ENCODE measurements at places on chromosomes 6 and 20. TPM values are rescaled to one million over a fixed set of nuclear protein-coding genes. Genes with fewer than 3 reads are reported as not detected.

DNA sequence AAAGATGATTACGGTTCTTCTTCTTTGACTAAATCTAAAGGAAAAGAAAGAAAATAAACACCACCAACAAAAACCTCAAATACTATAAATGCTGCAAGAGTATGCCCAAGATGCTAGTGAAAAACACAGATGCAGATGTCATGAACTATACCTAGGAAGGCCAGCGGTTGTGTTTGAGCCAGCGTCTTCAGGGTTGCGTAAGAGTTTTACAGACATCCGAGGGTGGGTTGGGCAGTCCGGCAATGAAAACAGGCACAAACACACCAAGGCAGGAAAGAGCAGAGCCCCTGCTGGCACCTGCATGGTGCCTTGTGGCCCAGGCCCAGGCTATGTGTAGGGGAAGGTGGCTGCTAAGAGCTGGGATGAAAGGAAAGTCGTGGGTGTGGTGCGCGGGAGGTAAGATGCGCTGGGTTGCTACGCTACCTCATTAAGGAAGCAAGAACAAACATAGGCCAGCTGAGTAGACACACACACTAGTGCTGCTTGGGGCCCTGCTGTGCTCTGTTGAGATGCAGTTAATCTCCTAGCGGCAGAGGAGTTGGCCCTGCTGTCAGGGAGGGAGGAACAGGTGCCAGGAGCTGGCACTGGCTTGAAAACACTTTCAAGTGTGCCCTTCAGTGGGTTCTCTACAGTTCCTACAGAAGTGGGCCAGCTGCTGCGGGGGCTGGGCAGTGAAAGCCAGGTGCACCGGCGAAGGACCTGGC, 170.2 kb upstream of the PLN start:
- H3K4me1 ChIP-seq = no peaks in the 10 kb centered on the region
- no peaks in the 10 kb centered on the region for H3K36me3 ChIP-seq
- no peak overlapping the region for H3K27ac ChIP-seq
- no peaks in the 10 kb centered on the region for H3K27me3 ChIP-seq

DNA sequence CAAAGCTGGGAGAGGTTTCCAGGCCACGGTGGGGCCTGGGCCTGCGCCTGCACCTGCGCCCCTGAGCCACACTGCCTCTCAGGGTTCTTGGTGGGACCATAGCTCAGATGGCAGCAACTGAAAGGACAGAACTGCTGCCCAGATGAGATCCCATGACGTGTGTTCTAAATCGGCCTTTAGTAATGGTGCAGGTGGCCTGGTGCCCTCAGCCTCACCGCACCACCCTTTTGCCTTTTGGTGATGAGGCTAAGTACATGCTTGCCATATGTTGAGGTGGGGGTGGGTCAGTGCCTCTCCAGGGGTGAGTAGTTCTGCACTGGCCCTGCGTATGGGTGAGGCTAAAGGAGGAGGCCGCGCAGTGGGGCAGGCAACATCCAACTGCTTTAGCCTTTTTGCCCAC, 7.4 kb downstream of the PSMG4 start:
- no peak overlapping the region for H3K4me3 ChIP-seq
- no peak for DNase-seq
- no peaks in the 10 kb centered on the region for H3K27me3 ChIP-seq

- H3K27me3 ChIP-seq = no peaks in the 10 kb centered on the region
- H3K27ac ChIP-seq = no peak overlapping the region
- H3K36me3 ChIP-seq = no peaks in the 10 kb centered on the region
- DNase-seq = no peak
- no peaks in the 10 kb centered on the region for H3K4me1 ChIP-seq
Measured at GRCh38 chr6:132139611-132140010, 188.4 kb upstream of the CCN2 start.

DNA sequence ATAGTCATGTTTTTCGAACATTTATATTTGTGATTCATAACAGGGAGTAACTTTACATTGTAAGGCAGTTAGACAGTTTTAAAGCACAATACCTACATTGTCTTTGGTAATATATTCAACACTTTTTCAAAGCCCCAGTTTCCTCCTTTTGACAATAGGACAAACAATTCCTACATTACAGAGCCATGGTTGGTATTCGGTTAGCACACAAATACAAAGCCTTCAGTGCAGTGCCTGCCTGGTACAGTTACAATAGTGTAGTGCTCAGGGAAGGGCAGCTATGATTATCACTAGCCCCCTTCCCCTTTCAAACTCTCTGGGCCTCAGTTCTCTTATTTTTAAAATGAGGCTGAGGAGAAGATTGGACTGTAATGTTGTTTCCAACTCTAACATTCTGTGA, 207.8 kb downstream of the TPBG start:
- H3K4me1 ChIP-seq = no peaks in the 10 kb centered on the region
- no peaks in the 10 kb centered on the region for H3K36me3 ChIP-seq
- no peak for DNase-seq
- H3K4me3 ChIP-seq = no peak overlapping the region
- no peak overlapping the region for H3K27ac ChIP-seq

- H3K27ac ChIP-seq = no peak overlapping the region
- no peak for DNase-seq
Measured at GRCh38 chr6:99808992-99809391, 185.0 kb downstream of the MCHR2 start.

DNA sequence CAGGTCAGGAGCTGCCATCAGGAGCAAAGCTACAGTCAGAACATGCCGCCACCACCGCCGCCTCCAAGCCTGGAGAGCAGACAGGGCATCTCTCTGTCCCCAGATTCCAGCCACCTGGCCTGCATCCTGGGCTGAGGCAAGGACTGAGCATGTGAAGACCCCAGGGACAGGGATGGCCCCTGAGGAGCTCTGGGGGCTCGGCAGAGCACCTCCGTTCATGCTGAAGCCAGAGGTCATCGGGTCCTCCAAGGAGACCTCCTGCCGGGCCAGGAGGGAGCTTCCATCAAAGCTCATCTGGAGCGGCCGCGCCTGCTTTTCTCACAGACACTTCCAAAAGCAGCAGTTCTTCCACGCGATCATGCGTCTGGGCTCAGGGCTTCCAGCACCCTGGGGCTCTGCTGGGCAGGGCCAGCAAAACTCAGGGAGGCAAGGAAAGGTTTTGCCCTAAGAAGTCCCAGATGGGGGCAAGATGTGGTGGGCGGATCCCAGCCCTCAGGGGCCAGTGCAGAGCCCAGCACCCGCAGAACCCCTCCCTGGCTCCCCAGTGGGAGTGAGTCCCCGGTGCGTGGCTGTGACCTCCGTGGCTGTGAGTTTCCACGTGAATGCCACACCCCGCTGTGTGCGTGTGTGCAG, 138.4 kb downstream of the TAF4 start:
- no peaks in the 10 kb centered on the region for H3K27me3 ChIP-seq
- no peak overlapping the region for H3K4me3 ChIP-seq
- no peak overlapping the region for H3K27ac ChIP-seq
- H3K4me1 ChIP-seq = no peaks in the 10 kb centered on the region
- H3K36me3 ChIP-seq = no peaks in the 10 kb centered on the region
- no peak for DNase-seq

DNA sequence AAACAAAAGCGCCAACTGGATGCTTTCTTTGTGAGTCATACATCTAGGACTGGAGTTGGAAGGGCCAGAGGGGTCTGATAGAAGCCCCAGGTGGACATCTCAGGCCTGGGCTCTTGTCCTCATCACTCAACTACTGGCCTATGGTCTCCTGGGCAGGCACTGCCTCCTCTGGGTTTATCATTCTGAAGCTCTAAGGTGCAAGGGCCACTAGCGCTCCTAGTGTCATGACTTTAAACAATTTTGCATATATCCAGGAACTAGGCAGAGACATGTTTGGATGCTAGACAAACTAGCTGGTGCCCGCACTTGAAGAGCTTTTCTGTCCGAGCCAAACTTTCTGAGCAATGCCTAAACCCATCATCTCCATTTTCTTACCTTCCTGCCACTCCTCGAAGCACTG, 72.3 kb downstream of the CD164 start:
- no peaks in the 10 kb centered on the region for H3K36me3 ChIP-seq

- no peaks in the 10 kb centered on the region for H3K36me3 ChIP-seq
- DNase-seq = peak; percentile 27
- no peak overlapping the region for H3K4me3 ChIP-seq
- no peak overlapping the region for H3K27ac ChIP-seq
- H3K4me1 ChIP-seq = peaks cover 19% of the 10 kb centered on the region
Measured at GRCh38 chr6:89022798-89023197, 57.8 kb upstream of the PNRC1 start.

- H3K27ac ChIP-seq = no peak overlapping the region
- no peaks in the 10 kb centered on the region for H3K27me3 ChIP-seq
- H3K36me3 ChIP-seq = no peaks in the 10 kb centered on the region
- no peak for DNase-seq
- H3K4me3 ChIP-seq = no peak overlapping the region
Measured at GRCh38 chr20:41200446-41201202, 63.3 kb downstream of the PLCG1 start.

DNA sequence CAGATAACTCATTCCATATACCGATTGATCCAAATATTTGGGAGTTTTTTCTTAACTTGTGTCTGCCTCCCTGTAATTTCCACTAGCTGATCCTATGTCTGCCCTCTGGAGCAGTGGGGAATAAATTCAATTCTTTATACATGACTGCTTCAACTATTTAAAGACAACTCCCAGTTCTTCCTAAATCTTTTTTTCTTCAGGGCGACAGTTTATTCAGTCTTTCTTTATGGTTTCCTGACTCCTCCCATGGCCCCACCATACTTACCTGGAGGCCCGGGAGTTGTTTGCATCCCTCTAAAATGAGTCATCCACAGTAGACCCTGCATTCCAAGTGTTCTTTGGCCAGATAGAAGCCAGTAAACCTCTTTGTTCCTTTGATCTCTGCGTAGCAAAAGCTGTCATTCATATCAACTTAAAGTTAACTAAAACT, 73.6 kb downstream of the LCA5 start:
- no peak overlapping the region for H3K4me3 ChIP-seq
- H3K4me1 ChIP-seq = no peaks in the 10 kb centered on the region
- DNase-seq = no peak
- no peak overlapping the region for H3K27ac ChIP-seq
- no peaks in the 10 kb centered on the region for H3K27me3 ChIP-seq

DNA sequence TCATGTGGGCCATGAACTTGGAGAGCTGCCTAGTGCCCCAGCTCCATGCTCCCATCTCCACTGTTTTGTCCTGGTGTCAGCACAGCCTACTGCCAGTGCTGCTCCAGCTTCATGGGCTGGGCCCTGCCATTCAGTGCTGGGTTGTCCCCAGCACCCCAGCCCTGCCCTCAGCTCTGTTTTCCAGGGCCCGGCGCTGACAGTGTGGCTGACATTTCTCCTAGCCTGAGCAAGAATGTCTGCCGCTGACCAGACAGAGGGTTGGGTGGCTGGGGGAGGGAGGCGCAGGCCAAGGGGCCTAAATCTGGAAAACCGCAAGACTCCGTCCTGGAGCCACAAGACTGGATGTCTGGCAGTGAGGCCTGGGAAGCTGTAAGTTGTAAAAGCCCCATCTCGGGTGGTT, 78.9 kb downstream of the DHX35 start:
- H3K36me3 ChIP-seq = peaks cover 52% of the 10 kb centered on the region
- H3K4me3 ChIP-seq = no peak overlapping the region
- no peak overlapping the region for H3K27ac ChIP-seq
- DNase-seq = no peak

DNA sequence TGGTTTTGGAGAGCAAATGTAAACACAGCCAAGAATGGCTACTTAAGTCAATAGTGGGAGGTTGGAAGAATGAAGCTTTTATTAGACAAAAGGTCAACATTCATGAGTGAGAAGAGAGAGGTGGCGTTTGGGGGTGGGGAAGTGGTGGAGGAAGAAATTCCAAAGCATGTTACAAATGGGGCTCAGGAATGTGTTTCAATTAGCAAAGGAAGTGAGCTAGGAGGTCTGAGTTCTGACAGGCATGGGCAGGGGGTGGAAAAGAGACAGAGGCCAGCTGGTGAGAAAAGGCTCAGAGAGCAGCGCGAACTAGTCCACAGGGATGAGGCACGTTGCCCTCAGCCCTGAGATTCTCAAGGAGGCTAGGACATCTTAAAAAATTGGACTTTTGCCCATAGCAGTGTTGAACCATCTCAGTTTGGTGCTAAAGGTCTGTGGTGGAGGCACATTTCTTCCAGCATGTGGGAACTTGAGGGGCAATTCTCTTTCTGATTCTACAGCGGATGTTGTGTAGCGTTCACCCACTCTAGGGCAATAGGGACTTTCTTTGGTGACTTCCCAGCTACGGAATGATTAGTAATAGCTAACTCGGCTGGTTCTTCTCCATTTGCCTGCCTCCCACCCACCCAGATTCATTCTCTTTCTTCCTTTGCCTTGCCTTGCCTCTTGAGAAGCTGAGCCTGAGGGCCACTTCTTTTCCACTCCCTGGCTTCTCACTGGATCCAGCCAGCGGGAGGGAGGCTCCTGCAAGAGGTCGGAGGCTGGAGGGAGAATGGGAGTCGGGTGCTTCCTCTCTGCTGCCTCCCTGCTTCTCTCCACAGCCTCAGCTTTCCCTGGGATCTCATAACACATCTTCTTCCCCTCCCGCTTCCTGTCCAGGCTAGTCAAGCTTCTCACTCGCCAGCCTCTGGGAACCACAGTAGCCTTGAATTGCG, 45.1 kb upstream of the NEDD9 start:
- H3K36me3 ChIP-seq = peaks cover 30% of the 10 kb centered on the region
- no peak overlapping the region for H3K4me3 ChIP-seq
- H3K27me3 ChIP-seq = no peaks in the 10 kb centered on the region
- DNase-seq = no peak
- peaks cover 9% of the 10 kb centered on the region for H3K4me1 ChIP-seq

GRCh38 chr6:137951064-137951597, 84.1 kb downstream of the TNFAIP3 start:
- peaks cover 12% of the 10 kb centered on the region for H3K4me1 ChIP-seq
- peak; percentile 51 for DNase-seq
- no peak overlapping the region for H3K27ac ChIP-seq
- H3K4me3 ChIP-seq = no peak overlapping the region

DNA sequence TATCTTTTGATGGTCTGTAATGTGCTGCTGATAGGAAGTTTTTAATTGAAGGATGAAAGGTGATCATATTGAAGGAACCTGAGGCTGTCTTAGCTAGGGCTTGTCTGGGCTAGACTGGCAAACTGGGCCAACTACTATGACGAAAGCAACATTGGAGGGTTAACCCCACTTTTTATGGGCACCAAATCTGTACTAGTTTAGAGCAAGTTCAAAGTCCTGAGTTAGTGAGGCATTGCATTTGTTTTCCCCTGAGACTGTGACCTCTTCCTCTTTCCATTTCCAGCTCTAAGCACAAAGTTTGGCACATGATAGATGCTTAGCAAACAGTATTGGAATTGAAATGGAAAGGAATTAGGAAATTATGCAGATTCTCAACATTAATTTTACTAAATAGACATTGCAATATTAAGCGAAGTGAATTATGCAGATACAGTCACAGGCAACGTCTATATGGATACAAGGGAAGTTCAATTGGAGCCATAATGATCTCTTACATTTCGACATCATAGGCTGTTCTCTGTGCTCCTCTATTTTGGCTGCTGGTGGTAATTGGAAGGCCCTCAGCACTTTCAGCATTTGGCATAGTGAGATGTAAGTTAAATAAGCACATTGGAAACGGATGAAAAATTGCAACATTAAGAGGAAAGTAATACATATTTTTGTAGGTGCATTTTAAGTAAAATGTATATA, 22.2 kb downstream of the CEP57L1 start:
- no peak overlapping the region for H3K27ac ChIP-seq
- H3K27me3 ChIP-seq = no peaks in the 10 kb centered on the region
- H3K4me3 ChIP-seq = no peak overlapping the region
- H3K4me1 ChIP-seq = peaks cover 16% of the 10 kb centered on the region

The BTN1A1 gene
- not detected for polyA plus RNA-seq

The OR11A1 gene
- not detected for polyA plus RNA-seq

The EDN3 gene
- polyA plus RNA-seq = not detected

The LKAAEAR1 gene
- polyA plus RNA-seq = 0.61 TPM

The TGM3 gene
- not detected for polyA plus RNA-seq

The TFAP2C gene
- polyA plus RNA-seq = not detected

The MEP1A gene
- polyA plus RNA-seq = 0.10 TPM

The HEBP2 gene
- polyA plus RNA-seq = 97.5 TPM

The MACROD2 gene
- not detected for polyA plus RNA-seq

All from CD14-positive monocyte (primary cell).